ENCODE measurements at places on chromosomes 11 and 22.

GRCh38 chr11:13644997-13645687 lies 23.3 kb upstream of the FAR1 start:
- DNase-seq = no peak

- no peak for DNase-seq
Observed at GRCh38 chr11:104015649-104016415, 20.6 kb upstream of the DDI1 start.

GRCh38 chr11:40514124-40514523 lies 945.3 kb downstream of the LRRC4C start:
- DNase-seq = no peak

- DNase-seq = no peak
Observed at GRCh38 chr11:117691516-117691915, 105.5 kb downstream of the DSCAML1 start.

GRCh38 chr11:103768816-103769215 lies 267.6 kb upstream of the DDI1 start:
- DNase-seq = no peak

- no peak for DNase-seq
Observed at GRCh38 chr11:125465255-125465654, 30.8 kb downstream of the FEZ1 start.

GRCh38 chr11:103465555-103466140 lies 356.4 kb downstream of the DYNC2H1 start:
- DNase-seq = no peak

DNA sequence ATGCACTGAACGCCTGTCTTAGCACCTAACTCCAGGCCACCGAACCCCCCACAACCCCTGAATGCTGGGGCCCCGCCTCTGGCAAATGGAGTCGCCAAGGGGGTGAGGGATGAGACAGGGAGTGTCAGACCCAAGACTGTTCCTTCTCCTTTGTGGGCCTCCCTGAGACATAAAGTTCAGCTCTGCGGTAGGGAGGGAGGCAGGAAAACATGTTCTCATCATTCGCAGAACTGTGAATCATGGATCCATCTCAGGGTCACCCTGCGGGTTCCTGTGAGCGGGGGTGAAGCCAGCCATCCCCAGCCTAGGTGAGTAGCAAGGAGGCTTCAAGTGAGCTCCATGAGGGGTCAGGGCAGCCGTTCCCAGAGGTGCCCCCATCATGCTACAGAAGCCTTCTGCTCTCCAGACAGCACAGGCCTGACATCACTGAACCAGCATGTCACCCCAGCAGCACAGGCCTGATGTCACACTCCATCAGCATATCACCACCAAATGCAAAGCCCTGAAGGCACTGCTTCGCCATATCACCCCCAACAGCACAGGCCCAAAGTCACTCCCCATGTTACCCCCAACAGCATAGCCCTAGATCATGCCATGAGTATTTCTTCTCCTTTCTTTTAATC lies 27.2 kb downstream of the TMPRSS6 start:
- DNase-seq = no peak

DNA sequence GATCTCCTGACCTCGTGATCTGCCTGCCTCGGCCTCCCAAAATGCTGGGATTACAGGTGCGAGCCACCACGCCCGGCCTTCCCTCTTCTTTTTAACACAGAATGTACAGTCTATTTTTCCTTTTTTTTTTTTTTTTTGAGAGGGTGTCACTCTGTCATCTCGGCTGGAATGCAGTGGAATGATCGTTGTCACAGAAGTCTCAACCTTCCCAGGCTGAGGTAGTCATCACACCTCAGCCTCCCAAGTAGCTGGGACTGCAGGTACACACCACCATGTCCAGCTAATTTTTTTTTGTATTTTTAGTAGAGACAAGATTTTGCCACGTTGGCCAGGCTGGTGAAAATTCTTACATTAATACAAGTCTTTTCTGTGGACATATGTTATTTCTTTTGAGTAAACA lies 13.1 kb downstream of the PPP6R2 start:
- no peak for DNase-seq

DNA sequence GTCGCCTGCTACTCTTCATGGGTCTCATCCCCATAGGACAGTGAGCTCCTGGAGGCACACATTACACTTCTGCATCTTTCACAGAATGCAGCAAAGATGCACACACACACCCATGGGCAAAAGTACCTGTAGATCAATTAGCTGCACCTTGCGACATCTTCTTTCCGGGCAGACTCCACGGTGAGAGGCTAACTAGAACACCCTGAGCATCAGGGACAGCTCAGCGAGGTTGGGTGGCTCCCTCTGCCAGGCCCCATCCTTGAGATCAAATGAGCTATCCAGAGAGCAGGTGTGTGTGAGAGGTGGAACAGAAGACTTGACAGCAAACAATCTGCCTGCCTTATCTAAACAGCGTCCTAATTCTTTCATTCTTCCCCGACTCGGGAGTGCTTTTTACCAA lies 96.1 kb upstream of the BID start:
- DNase-seq = no peak

DNA sequence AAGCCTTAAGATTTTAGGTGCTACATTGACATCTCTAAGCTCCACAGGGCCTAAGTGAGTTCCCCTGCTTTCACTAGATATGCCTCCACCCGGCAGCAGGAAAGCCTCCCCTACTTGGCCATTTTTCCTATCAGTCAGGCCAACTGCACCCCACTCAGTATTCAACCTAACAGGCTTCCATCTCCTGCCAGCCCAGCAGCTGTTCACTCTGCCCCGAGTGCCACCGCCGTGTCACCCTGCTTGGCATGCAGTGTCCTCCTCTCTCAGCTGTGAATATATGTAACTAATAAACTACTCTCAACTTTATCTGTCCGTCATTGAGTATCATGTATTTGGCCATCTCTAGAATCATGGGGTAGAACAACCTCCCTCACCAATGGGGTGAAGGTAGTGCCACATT lies 9.0 kb upstream of the OR6M1 start:
- DNase-seq = no peak

DNA sequence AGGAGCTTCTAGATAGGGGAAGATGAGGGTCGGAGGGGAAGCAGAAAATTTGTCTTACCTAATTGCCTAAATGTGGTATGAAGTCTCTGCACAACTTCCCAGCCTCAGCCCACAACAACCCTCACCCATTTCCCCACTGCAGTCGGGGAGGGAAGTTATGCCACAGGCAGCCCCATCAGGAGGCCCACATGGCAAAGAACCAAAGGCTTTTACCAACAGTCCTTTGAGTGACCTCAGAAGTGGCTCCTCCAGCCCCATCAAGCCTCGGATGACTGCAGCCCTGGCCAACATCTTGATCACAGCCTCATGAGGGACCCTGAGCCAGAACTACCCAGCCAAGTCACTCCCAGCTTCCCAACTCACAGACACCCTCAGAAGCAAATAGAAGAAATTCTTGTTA lies 54.8 kb downstream of the CHST1 start:
- no peak for DNase-seq

DNA sequence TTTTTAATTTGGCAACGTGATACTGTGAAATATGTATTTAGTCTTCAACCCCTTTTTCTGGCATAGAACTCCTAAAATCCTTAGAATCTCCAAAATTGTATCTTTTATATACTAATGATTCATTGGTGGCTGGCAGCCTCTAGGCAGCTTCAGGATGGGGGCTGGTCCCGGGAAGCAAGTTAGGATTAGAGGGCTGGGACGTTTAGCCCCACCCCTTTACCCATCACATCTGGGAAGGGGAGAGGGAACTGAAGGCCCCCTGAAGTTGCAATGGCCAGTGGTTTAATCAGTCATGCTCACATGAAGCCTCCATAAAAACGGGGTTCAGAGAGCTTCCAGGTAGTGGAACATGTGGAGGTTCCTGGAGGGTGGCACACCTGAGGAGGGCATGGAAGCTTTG lies 7.1 kb downstream of the IL17RA start:
- DNase-seq = no peak

DNA sequence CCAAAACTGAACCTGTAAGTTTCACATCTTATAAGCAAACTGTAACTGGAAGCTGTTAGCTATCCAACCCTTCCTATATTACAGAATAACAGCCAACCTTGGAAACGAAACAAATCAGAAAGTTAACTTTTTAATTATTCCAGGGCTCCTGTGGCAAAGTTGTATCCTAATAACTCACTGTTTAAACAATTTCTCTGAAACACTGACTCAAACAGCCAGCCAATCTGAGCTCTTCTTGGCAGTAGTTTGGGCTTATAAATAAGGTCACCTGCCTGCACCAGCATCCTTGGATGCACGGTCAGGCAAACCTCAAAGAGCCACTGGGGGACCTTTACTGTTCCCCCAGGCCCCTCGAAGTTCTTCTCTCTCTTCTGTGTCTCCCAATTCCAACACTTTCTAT lies 5.0 kb downstream of the CELSR1 start:
- DNase-seq = no peak

- DNase-seq = no peak
Observed at GRCh38 chr11:1793081-1793480, 29.4 kb upstream of the CTSD start.

GRCh38 chr11:118530180-118530682 lies 761 bp upstream of the TMEM25 start:
- no peak for DNase-seq

- DNase-seq = peak; percentile 63
Observed at GRCh38 chr11:65290448-65291165, 24.1 kb upstream of the CDC42EP2 start.

- no peak for DNase-seq
Observed at GRCh38 chr22:36371920-36372319, 15.8 kb downstream of the MYH9 start.

DNA sequence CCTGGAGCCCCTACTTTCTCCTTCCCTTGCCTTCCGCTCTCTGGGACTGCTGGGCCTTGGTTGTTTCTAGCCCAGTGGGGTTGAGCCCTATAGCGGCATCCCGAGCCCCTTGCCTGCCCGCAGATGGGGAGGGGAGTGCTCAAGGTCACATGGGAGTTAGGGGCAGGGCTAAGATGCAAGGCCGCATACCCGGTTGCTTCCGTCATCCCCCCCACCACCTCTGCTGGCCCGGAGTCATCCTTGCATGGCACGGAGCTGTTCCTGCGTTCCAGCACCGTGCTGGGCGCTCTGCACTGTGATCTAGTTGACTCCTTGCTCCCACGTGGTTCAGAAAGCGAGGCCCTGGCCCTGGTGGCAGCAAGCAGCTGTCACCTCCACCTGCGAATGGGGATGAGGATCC lies 18.0 kb downstream of the FLRT1 start:
- no peak for DNase-seq

DNA sequence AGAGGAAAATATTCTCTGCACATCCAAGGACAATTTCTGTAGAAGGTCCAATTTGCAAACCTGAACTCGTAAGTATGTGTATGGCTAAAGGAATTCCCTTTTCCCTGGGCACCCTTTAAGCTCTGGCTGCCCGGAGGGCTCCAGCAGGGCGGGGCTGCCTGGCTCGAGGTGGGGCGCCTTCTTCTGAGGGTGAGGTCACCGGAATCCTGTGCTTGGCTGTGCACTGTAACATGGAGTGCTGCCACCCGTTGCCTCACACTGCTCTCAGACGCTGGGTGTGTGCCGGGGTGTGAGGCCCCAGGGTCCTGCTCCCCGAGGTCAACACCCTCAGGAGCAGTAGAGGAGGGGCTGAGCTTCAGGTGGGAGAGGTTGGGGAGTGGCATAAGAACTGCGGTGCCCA lies 61.5 kb downstream of the SYN3 start:
- no peak for DNase-seq

- peak; percentile 56 for DNase-seq
Observed at GRCh38 chr11:111565114-111565720, 24.7 kb downstream of the LAYN start.

GRCh38 chr11:10379022-10379421 lies 74.1 kb downstream of the ADM start:
- no peak for DNase-seq

- no peak for DNase-seq
Observed at GRCh38 chr22:23533328-23533762, 46.7 kb downstream of the IGLL1 start.

DNA sequence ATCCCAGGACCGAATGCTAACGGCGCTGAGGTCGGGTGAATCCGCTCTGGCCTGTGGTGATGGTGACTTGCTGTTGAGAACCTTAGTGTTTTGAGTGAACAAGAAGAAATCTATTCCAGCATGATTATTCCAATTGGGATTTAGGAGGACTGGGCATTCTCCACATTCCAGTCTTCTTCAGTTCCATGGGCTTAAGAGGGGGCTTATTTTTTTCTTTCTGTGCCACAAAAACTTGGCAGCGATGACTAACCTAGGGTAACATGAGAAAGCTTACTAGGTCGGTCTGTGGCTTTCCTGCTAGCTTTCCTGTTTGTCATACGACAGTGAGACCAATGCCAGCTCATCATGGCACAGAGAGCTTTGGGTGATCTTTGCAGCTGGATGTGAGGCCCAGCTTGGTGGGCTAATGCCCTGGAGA lies 62.9 kb upstream of the ATXN10 start:
- peak; percentile 58 for DNase-seq

GRCh38 chr11:1570531-1570895 lies 1.6 kb downstream of the DUSP8 start:
- DNase-seq = no peak

GRCh38 chr11:61120099-61120705 lies 17.9 kb downstream of the CD5 start:
- DNase-seq = no peak

- DNase-seq = no peak
Observed at GRCh38 chr11:11779975-11780374, 61.8 kb upstream of the USP47 start.

- no peak for DNase-seq
Observed at GRCh38 chr11:1303126-1303821, 6.2 kb downstream of the TOLLIP start.

- DNase-seq = peak; percentile 94
Observed at GRCh38 chr22:20243537-20244249, 24.4 kb downstream of the RTN4R start.

DNA sequence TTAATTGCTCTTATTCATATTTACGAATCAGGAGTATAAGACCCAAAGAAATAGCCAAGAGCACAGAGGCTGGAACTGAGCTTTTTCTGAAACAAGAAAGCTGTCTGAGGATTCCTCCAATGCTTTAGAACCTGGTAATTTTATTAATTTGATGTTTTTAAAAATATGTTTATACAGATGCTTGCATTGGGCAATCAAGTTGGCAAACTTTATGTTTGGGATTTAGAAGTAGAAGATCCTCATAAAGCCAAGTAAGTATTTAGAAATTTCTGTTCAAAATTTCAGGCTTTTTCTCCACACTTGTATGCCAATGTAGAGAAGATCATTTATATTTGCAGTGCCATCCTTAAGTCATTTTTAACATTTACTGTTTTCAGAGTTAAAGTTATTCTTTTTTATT lies 24.3 kb upstream of the HIKESHI start:
- no peak for DNase-seq

DNA sequence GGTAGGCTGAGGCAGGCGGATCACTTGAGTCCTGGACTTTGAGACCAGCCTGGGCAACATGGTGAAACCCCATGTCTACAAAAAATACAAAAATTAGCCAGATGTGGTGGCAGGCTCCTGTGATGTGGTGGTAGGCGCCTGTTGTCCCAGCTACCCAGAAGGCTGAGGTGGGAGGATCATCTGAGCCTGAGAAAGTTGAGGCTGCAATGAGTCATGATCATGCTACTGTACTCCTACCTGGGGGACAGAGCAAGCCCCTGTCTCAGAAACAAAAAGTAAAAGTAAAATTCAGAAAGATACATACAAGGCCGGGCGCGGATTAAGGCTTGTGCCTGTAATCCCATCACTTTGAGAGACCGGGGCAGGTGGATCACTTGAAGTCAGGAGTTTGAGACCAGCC lies 6.3 kb downstream of the LDHAL6A start:
- DNase-seq = no peak

Data from hepatic stellate cell (primary cell).